ENCODE measurements at places on chromosomes 4 and X.

DNA sequence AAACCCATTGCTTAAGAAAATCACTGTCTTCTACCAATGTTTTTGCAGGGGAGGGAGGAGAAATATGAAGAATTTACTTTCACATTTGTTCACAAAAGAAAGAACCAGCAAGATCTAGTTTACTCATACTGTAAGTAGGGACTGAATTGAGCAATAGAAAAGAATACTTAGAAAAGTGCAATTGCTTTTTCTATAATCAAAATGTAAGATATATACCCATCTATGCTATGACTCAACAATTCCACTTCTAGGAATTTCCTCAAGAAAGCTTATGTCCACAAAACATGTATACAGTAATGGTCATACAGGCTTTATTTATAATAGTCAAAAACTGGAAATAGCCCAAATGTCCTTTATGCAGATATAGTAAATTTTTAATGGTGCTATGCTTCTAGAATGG lies 196.4 kb downstream of the LRBA start:
- no peak for DNase-seq

GRCh38 chr4:138996090-138996489 lies 19.5 kb upstream of the NOCT start:
- no peak for DNase-seq

DNA sequence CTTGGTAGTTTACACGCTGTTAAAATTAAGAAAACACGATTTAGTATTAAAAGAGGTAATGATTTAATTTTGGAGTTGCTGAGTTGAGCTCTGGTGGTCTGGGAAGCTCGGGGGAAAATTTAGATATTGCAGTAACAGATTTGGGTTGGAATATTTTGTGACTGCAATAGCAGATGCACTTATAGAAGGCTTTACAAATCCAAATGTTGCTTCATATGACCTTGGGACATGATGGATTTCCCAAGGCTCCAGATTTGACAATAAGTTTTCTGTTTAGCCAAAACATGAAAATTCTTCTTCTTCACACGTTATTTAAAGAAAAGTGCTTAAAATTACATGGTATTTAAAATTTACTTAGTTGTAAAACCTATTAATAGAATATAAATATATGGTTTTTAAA lies 302.0 kb downstream of the SPRY1 start:
- no peak for DNase-seq

- DNase-seq: no peak
Measured at GRCh38 chr4:148405161-148405893, 36.9 kb downstream of the NR3C2 start.

- no peak for DNase-seq
Measured at GRCh38 chrX:130896802-130897501, 6.1 kb downstream of the ENOX2 start.

DNA sequence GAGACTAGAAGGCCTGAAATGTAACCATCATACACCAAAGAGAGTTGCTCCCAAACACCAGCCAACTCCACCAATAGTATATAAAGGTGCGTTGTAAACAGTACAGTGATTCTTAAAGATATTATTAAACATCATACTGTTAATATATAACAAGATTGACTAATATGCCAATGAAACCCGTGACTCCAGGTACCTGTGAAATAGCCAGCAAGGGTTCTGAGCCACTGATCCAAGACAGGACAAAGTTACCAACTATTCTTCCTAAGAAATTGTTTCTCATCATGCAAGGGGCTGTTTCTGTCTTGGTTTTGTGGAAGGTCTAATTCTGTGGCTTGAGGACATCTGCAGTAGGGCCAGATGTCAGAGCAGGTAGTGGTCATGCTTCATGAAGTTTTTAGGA lies 47.2 kb downstream of the FHL1 start:
- DNase-seq: no peak

DNA sequence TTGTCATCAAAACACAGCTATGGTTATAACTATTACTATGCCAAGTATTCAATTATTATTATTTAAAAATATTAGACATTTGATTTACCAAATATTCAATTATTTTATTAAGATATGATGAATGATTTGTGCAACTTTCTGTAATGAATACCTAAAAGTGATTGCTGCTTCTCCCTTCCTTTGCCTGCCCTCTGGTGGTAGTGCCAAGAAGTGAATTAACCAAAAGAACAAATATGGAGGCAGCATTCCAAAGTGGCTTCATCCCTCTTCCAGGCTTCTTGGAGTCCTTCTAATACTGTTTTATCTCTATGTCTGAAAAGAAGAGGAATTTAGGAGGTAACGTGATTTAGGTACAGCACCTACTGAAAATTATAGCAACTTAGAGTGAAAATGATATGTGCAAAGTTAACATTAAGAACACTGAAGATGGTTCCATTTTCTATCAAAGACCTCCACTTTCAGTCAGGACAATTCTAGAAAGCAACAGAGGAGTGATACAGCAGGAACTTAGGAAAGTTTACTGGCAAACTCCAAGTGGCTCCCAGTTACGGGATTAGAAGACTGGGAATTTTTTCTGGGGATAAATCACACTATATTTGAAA lies 43.0 kb downstream of the ENPEP start:
- DNase-seq: no peak

- no peak for DNase-seq
Measured at GRCh38 chr4:92303621-92304027, at the start of gene GRID2. Gene GRID2 (plus strand): TSS chr4:92303966.

DNA sequence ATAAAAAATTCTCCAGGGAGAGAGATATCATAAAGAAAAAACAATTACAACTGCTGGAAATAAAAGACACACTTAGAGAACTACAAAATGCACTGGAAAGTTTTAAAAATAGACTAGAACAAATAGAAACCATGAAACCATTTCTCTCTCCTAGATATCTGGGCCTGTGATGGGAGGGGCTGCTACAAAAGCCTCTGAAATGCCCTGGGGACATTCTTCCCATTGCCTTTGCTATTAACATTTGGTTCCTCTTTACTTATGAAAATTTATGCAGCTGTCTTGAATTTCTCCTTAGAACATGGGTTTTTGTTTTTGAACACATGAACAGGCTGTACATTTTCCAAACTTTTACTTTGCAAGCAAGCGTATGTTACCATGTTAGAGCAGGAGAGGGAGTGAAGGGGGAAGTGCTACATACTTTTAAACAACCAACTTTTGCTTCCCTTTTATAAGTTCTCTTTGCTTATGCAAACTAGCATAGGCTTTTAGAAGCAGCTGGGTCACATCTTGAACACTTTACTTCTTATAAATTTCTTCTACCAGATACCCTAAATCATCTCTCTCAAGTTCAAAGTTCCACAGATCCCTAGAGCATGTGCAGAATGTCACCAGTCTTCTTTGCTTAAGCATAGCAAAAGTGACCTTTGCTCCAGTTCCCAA lies 47.9 kb upstream of the PACRGL start:
- no peak for DNase-seq

- DNase-seq: no peak
Measured at GRCh38 chrX:48890934-48891401, 6.6 kb downstream of the TIMM17B start.

GRCh38 chr4:135741583-135741982 lies 1540.0 kb upstream of the PABPC4L start:
- no peak for DNase-seq

GRCh38 chr4:174086829-174087799 lies 196.4 kb downstream of the FBXO8 start:
- no peak for DNase-seq

DNA sequence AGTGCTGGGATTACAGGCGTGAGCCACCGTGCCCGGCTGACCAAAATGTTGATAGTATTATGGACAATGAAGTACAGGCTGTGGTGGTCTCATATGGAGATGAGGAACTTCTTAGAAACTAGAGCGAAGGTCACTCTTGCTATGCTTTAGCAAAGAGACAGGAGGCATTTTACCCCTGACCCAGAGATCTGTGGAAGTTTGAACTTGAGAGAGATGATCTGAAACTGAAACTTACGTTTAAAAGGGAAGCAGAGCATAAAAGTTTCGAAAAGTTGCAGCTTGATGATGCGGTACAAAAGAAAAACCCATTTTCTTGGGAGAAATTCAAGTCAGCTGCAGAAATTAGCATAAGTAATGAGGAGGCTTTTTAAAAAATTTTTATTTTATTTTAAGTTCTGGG lies 8.5 kb upstream of the CTAG2 start:
- no peak for DNase-seq

DNA sequence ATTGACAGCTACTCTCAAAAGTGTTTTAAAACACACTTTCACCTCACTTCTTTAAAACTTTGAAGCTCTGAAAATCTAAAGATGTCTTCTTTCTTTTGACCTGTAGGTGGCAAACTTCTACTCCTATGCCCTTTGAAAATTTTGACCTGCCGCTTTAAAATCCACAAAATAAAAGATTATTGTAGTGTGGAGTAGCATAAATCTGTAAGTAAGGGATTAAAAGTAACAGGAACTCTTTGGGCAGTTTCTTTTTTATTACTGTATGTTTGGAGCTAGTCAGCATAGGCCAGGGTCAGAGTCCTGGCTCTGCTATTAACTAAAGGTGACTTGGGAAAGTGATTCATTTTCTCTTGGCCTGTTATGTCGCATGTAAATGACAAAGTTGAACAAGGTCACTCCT lies 25.5 kb downstream of the BBS12 start:
- DNase-seq: no peak
